Activated CD4-positive, alpha-beta T cell treated with anti-CD3 and anti-CD28 coated beads, Interleukin-10, Interleukin-2, amounts not matched to agents 100 ng/mL and 50 ng/mL, durations not matched to agents 16 hours and 8 hours (primary cell): ENCODE measurements at places on chromosomes 13 and 19.

GRCh38 chr13:43953370-43953769 lies 73.7 kb downstream of the LACC1 start:
- no peak for DNase-seq

- DNase-seq = no peak
Observed at GRCh38 chr13:101120007-101120406, 296.3 kb downstream of the NALCN start.

- no peak for DNase-seq
Observed at GRCh38 chr13:41541142-41541938, 84.0 kb downstream of the RGCC start.

GRCh38 chr13:41606646-41607045 lies 149.3 kb downstream of the RGCC start:
- no peak for DNase-seq

DNA sequence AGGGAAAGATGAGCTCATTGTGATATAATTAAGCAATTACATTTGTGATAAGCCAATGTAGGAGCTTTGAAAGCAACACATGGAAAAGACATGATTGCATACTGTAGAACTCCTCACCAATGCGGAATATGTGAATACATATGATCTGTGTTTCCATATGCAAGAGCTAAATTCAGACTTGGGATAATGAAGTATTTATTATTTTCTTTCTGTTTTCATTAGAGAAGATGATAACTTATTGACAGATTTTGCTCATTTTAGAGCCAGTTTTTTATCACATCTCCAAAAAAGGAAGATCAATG lies 14.2 kb downstream of the FAM124A start:
- DNase-seq = no peak

DNA sequence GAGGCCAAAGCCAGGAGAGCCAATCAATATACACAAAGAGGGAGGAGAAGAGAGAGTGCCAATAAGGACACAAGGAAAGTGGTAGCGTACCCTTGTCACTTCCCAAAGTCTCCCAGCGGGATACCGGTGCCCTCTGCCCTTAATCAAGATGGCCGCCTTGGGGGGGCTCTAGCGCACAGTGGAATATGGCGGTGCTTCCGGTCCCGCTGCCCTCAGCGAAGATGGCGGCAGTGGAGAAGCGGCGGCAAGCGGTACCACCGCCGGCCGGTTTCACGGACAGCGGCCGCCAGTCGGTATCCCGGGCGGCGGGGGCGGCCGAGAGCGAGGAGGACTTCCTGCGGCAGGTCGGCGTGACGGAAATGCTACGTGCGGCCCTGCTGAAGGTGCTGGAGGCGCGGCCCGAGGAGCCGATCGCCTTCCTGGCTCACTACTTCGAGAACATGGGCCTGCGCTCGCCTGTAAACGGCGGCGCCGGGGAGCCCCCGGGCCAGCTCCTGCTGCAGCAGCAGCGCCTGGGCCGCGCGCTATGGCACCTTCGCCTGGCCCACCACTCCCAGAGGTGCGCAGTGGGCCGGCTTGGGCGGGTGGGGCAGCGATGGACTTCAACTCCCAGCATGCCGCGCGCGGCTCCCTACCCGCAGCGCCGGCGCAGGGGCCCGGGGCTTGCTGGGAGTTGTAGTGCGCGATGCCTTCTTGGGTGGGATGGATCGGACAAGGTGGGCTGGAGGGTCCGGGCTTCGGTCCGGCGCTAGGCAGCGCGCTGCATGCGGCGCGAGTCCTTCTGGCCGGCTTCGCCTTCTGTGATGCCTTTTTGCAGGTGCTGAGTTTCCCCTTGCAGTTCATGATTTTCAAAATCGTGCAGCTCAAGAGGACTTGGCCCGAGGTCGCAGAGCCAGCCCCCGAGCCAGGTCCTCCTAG lies at the start of gene TPGS1:
TPGS1 (plus strand) TSS at position 212 of the 918 bp plus-strand sequence; CDS start at position 222, 10 bp downstream.
- DNase-seq = peak; percentile 88

DNA sequence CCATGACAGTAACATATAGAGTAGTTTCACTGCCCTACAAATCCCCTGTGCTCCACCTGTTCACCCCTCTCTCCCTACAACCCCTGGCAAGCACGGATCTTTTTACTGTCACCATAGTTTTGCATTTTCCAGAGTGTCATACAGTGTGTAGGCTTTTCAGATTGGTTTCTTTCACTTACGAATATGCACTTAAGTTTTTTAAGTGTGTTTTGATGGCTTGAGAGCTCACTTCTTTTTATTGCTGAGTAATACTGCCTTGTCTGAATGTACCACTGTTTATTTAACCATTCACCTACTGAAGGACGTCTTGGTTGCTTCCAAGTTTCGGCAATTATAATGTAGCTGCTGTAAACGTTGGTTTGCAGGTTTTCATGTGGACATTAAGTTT lies 175.1 kb downstream of the ITGBL1 start:
- no peak for DNase-seq

DNA sequence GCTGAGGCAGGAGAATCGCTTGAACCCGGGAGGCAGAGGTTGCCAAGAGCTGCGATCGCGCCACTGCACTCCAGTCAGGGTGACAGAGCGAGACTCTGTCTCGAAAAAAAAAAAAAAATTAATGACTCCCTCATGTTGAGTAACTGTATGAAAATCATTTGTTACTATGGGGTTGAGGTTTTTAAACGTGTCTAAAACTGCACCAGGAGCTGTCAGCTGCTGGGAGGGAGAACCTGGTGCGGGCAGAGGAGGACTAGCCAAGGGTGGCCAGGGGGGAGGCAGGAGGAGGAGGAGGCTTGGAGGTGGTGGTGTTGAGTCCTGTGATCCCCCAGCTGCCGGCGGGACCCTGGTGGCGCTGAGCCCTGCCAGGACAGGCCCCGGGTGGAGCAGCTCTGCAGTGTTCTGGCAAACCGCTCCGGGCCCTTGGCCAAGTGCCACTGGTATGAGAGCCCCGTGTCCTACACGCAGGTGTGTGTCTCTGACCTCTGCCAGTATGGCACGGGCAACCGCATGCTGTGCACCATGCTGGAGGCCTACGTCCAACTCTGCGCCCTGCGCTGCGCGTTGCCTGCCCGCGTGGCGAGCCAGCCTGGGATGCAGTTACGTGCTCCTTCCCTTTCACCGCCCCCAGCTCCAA lies 17.1 kb upstream of the FXYD3 start:
- DNase-seq = no peak

- peak; percentile 56 for DNase-seq
Observed at GRCh38 chr19:49591731-49592485, 926 bp downstream of the PRR12 start.

DNA sequence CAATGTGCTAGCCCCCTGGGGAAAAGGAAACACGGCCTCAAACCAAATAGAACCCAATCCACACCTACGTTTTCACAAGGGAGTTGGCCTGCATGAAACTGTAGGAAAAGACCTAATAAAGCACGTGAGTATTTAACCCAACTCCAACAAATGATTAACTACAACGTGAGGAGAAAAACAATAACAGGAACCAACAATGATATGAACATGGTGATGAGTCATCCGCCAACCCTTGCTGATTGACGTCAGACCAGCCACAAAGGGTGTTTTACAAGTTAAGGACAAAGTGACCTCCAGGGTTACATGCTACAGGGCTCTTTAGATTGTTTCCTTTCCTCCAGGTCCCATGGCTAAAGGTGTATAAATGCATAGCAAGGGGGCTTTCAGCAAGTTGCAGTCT lies 460.5 kb downstream of the COG6 start:
- DNase-seq = peak; percentile 72

GRCh38 chr13:48158915-48159314 lies 64.0 kb upstream of the MED4 start:
- no peak for DNase-seq

- no peak for DNase-seq
Observed at GRCh38 chr13:43110036-43110435, 86.7 kb downstream of the DNAJC15 start.

- DNase-seq = no peak
Observed at GRCh38 chr19:39542206-39542605, 2.2 kb upstream of the EID2 start.

DNA sequence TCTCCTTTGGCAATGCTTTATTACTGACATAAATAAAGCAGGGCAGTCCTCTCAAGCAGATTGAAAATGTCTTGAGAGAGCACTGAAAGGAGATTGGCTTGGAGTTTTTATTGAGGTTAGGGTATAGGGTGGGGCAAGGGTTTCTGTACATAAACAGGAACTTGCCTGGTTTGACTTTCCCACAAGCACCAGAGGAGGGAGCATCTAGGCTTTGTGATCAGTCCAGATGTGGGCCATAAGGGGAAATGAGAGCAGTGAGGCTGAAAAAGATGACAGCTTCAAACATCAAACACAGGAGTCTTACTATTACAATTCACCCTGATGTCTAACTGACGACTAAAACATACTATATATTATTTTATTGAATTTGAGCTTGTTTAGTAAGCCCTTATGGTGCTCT lies 260.9 kb downstream of the MTUS2 start:
- DNase-seq = peak; percentile 18

- DNase-seq = no peak
Observed at GRCh38 chr19:10744253-10744798, 26.4 kb downstream of the DNM2 start.

DNA sequence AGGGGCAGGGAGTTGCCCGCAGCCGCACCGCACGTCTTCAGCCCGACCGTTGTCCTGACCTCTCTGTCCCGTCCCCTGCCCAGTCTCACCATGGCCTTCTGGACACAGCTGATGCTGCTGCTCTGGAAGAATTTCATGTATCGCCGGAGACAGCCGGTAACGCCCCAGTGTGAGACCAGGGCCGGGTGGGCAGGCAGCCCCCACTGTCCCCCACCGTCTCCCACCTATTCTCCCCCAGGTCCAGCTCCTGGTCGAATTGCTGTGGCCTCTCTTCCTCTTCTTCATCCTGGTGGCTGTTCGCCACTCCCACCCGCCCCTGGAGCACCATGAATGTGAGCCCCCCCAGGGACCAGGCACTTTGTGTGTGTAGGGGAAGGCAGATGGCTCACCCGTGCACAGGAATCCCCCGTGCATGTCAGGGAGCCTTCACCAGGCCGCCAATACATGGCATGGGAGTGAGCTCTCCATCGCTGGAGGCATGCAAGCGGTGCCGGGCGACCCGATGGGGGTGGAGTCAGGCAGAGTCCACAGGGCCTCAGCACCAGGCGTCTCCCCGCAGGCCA lies 1.4 kb downstream of the ABCA7 start:
- no peak for DNase-seq

DNA sequence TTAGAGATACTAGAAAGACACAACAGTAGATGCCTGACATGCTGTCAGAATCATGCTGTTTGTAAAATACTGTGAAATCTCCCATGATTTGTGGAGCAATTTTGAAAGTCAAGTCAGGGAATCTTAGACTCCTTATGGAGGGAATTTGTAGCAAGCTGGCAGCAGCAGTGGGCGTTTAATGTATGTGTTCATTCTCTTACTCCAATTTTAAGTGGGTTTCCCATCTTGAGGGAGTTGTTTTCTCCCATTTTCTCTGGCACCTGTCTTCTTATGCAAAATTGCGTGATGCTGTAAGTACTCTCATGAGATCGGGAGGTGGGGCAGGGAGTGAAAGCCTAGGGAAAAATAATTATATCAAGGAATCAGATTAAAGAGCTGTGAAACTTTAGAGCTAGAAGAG lies 16.0 kb upstream of the GTF2F2 start:
- no peak for DNase-seq

GRCh38 chr13:30002577-30002976 lies 152.2 kb upstream of the UBL3 start:
- DNase-seq = peak; percentile 42

- no peak for DNase-seq
Observed at GRCh38 chr19:16928916-16929315, 40.1 kb downstream of the F2RL3 start.

DNA sequence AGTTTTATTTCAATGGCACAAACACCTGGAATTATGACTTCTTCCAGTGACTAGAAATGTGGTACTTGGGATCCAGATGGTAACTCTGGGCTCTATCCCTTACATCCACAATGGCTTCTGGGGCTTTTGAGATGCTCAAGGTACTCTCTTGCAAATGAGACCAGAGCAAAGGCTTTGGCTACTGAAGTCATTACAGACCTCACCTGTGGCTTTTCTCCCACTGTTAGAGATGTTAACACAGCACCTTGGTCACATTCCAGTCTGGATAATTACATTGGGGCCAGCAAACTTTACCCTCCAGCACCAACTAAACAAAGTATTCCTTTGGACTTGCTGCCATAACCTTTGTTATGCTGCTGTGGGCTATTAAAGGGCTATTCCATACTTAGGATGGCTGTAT lies 6.1 kb downstream of the ENOX1 start:
- DNase-seq = no peak

GRCh38 chr13:78881751-78882150 lies 222.8 kb upstream of the OBI1 start:
- no peak for DNase-seq

- peak; percentile 55 for DNase-seq
Observed at GRCh38 chr13:44195245-44195644, 178.4 kb upstream of the SERP2 start.

GRCh38 chr13:89212186-89212585 lies 1541.0 kb downstream of the SLITRK5 start:
- DNase-seq = no peak

DNA sequence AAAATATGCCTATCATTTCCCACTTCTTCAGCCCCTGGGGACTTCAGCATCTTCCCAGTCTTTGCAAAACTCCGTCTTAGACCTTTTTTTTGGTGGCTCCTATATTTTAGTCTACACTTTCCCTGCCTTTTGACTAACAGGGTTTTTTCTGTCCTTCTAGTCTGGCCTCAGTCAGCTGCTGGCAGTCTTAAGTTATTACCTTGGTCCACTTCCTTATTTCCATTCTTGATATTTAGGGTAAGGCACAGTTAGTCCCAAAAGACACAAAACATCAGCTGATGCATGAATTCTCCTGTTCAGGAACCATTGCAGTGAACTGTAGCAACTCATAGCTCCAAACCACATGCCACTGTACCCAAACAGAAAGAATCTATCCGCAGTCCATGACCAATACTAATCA lies 234.6 kb upstream of the RFC3 start:
- no peak for DNase-seq

GRCh38 chr13:99989276-99990125 lies 7.9 kb downstream of the ZIC2 start:
- no peak for DNase-seq

GRCh38 chr13:97844151-97844550 lies 109.3 kb upstream of the IPO5 start:
- DNase-seq = no peak
